ENCODE measurements at places on chromosomes 13 and 19. TPM values are rescaled to one million over a fixed set of nuclear protein-coding genes. Genes with fewer than 3 reads are reported as not detected.

The FCAR gene
- total RNA-seq: 16.3 TPM

The FRY gene
- 31.8 TPM for total RNA-seq

The SMIM17 gene
- total RNA-seq: 0.51 TPM

The SLC1A6 gene
- not detected for total RNA-seq

The UBL3 gene
- total RNA-seq: 25.6 TPM

The NKG7 gene
- total RNA-seq: 3.7 TPM

DNA sequence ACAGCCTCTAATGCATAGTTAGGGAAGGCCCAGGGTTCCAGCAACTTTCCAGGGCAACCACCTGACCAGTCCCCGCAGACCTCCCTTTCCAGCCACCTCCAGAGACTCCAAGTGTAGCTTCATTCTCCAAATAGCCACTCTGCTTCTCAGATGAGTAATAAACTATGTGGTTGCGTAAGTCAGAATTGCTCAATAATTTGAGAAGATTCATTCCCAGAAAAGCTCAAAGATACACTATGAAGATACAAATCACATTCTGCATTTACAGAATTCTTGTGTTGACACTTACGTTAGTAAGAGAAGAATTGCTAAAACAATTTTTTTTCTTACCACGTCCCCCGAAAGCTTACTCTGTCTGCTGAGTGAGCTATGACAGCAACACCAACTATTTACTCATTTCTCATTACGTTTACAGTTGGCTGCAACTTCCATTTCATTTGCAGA lies 8.2 kb upstream of the LATS2 start:
- DNase-seq: no peak

GRCh38 chr13:99133230-99133629 lies 67.4 kb upstream of the UBAC2 start:
- no peak for DNase-seq

GRCh38 chr13:27833206-27833605 lies 40.9 kb downstream of the GSX1 start:
- no peak for DNase-seq

DNA sequence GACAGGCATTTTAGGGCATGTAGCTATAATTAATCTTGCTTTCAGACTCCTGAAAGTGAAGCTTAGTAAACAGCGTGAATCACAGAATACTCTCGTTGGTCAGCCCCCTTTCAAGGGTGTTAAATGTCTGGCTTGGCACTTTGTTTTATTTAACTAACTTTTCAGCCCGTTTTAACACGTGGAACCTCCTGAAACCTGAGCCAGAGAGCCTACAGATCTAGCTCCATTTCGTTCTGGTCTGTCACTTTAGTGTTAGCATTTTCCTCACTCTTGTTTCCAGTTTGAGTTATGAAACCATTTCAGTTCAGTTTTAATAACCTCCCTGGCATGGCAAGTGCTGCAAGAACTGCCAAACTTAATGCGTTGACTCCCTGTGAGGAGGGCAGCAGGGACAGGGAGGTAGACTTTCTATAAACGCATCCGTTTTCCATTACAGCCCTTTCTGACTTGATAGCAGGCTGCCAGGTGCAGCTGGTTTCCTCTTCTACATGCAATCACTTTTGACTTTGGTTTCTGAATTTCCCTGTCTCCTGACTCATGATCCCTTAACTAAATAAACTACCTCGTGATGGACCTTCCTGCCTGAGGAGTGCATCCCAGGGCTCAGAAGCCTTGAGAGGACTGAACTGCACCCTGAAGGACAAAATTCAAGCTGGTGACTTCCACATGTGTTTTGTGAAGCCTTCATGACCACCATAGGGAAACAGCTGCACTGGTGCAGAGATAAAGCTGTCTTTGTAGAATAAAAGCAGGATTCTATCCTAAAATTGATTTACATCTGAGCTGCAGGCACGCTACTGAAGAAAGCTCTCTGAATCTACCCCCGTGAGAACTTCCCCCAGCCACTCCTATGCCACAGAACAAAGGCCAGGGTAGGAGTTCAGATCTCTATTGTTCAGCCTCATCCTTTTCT lies 192.6 kb downstream of the DLEU7 start:
- DNase-seq: no peak

DNA sequence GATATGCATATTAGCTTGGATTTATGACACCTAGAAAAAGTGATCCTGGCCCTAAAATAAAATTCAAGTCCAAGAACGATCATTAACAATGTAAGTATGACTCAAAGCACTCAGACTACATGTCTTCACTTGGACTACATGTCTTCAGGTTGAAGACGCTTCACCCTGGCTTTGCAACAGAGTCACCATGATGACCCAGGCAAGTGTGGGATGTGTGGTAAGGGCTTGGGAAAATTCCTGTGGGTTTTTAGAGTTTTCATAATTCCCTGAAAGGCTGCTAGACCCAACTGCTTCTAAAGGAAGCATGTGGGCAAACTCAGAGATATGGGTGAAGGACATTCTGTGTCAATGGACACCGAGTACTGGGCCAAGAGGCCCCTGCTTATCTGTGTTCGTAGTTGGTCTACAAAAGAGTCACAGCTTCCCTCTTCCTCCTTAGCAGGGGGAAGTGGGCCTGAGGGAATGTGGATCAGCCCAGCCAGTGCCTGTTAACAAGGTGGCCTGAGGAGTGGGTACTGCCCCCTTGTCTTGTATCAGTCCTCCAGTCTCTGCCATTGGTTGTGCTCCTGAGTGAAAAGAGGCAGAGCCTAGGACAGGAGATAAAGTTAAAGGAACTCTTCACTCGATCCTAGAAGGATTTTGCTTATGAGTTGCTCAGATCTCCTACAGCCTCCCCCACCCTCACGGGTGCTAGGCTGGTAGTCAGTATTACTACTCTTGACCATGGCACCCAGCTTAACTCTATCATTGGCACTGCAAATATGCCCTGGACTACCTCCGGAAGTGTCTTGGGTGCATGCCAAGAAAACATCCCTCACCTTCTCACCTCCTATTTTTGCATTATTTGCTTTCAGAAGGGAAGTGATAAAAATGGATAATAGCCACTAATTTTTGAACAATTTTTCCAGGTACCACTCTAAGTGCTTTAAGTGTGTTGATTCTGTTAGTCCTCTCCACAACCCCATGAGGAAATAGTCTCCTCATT lies 406.3 kb downstream of the COG6 start:
- no peak for DNase-seq

DNA sequence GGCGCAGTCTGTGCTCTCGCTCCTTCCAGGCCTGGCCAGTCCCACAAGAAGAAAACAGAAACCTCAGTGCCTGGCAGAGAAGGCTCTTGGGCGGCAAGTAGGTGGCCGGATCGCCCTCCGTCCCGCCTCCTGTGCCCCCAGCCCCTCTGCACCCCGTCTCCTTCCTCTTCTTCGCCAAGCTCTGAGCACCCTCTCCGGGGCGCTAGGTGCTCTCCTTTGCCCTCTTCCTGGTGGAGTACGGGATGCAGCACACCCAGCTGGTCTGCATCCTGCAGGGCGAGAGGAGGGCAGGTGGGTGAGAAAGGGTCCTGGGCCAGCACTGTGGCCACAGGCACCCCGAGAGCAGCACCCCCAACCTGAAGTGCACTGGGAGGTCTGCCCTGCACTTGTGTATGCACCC lies 17.3 kb downstream of the C13orf46 start:
- no peak for DNase-seq
